ENCODE measurements at places on chromosomes 12 and 14.

- no peak for DNase-seq
Observed at GRCh38 chr12:60209933-60210332, 614.1 kb downstream of the SLC16A7 start.

DNA sequence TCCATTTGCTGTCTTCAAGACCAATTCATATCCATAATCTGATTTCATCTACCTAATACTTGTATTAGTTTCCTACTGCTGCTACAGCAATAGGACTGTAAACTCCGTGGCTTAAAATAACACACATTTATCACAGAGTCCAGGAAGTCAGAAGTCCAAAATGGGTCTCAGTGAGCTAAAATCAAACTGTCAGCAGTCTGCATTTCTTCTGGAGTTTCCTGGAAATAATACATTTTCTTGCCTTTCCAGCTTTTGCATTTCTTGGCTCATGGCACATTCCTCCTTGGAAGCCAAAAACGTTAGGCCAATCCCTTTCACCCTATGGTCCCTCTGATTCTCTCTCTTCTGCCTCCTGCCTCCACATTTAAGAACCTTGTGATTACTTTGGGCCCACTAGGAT, 239.8 kb downstream of the PRKD1 start:
- DNase-seq = no peak

- no peak for DNase-seq
Observed at GRCh38 chr14:93228550-93228949, 21.5 kb downstream of the UBR7 start.

GRCh38 chr12:119901670-119902069, 24.6 kb upstream of the CIT start:
- DNase-seq = no peak

- no peak for DNase-seq
Observed at GRCh38 chr12:11787933-11788849, 138.7 kb downstream of the ETV6 start.

- DNase-seq = no peak
Observed at GRCh38 chr12:15599266-15600037, 189.7 kb downstream of the EPS8 start.

DNA sequence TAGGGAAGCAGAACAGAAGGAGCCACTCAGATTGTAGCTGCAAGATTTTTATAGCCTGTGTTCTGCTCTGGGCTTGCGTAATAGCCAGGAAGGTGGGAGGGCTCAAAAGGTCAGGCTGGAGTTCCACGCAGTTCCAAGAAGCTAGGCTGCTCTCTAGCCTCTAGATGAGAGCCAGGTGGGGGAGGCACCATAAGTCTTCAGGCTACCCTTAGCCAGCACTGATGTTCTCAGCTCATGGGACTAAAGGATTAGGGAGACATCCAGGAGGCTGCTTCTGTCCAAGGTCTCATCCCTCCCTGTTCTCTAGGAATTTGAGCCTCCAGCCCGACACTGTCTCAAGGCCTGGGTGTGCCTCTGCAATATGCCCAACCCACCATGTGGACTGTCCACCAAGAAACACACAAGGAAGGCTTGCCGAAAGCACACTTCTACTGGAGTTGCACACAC, 1.7 kb downstream of the LMBR1L start:
- DNase-seq = no peak

DNA sequence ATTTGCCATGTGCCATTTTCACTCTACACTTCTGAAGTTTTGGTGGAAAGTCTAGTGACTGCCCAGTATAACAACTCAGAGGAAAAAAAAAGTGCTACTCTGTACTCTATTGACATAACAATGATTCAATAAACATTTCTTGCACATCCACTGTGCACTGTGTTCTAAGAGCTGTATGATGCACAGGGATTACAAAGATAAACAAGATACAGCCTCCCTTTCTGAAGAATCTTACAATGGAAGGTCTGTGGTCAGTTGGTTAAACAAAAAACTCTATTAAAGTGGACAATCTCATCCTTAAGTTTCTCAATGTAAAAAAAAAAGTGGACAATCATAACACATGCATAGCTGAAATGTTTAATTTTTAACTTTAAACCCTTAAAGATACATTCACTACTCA, 105.7 kb upstream of the RASSF8 start:
- DNase-seq = no peak

GRCh38 chr14:37198273-37198598, 499 bp downstream of the MIPOL1 start:
- no peak for DNase-seq

GRCh38 chr14:64549791-64550620, at the start of gene PPP1R36:
TSS of gene PPP1R36 (plus strand) at chr14:64549961. CDS start at chr14:64549998, 37 bp downstream.
- no peak for DNase-seq

GRCh38 chr12:62649412-62650138, 182.9 kb downstream of the MON2 start:
- no peak for DNase-seq

DNA sequence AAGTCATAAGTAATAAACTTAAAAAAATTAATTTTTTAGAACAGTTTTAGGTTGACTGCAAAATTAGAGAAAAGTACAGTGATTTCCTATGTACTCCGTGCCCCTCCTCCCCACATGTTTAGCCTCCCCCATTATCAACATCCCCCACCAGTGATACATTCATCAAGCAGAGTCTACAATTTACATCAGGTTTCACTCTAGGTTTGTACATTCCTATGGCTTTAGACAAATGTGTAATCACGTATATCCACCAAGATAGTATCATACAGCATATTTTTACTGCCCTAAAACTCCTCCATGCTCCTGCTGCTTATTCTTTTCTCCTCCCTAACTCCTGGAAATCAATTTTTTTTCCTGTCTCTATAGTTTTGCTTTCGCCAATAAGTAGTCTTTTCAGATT, 438.7 kb downstream of the LRFN5 start:
- no peak for DNase-seq

DNA sequence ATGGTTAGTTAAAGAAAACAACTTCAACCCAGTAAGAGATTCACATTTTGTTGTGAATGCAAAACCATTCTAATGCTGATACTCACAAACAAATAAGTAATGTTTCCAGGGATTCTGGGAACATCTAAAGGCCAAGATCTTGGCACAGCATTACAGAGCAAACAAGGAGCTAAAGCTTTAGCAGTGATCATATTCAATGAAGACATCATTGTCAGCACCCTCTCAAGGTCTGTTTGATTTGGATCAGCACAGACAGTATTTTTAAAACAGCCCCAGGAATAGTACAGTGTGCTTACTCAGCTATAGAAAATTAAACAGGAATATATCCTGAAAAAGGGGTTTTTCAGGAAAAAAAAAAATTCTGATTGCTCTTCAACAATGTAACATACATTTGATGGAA, 71.4 kb downstream of the TMEM260 start:
- DNase-seq = no peak

DNA sequence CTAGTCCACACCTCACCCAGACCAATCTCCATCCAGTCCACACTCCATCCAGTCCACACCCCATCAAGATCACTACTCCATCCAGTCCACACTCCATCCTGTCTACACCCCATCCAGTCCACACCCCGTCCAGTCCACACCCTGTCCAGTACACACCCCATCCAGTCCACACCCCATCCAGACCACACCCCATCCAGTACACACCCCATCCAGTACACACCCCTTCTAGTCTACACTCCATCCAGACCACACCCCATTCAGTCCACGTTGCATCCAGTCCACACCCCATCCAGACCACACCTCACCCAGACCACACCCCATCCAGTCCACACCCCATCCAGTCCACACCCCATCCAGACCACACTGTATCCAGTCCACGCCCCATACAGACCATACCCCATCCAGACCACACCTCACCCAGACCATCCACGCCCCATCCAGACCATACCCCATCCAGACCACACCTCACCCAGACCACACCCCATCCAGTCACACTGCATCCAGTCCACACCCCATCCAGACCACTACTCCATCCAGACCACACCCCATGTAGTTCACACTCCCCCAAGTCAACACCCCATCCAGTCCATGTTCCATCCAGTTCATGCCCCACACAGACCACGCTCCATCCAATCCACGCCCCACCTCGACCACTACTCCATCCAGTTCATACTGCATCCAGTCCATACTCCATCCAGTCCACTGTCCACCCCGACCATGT, 116.6 kb upstream of the RTL1 start:
- DNase-seq = no peak

- DNase-seq = no peak
Observed at GRCh38 chr14:29650554-29651269, 276.9 kb downstream of the PRKD1 start.

GRCh38 chr12:15605881-15606590, 183.2 kb downstream of the EPS8 start:
- DNase-seq = no peak

DNA sequence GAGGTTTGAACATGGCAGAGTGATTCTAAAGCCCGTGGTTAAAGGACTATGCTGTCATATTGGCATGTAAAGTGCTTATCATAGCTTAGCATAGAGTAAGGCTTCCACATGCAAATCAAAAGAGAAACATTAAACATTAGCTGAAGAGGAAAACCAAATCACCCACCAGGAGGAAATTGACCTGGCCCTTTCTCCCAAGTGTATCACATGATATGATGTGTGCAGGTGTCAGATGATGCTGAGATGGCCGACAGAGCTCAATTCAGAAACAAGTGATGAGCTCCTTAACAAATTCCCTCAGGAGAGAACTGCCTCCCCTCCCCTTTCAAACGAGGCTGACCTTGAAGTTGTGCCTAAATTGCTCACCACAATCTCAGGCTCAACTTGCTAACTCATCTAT, 217.1 kb upstream of the BTG1 start:
- DNase-seq = no peak

Data from substantia nigra (tissue), 51 donors.